ENCODE measurements at places on chromosomes 11 and 22.

DNA sequence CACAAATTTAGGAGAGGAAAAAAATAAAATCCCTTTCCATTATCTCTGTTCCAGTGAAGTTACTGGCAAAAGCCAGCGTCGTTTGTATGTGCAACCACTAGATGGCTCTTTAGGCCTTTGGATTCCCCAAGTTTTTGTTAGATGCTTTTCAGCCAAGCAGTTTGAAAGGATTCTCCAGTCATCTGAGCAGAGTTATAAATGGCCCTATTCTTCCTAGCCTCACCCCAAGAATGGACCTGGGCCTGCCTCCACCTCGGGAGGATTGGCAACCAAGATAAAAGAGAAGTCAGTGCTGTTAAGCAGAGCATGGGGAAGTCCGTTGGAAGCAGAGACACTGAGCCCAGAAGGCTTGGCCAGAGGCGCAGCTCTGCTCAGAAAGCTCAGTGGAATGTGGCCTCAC, 15.4 kb downstream of the FAM181B start:
- DNase-seq: peak; percentile 70

DNA sequence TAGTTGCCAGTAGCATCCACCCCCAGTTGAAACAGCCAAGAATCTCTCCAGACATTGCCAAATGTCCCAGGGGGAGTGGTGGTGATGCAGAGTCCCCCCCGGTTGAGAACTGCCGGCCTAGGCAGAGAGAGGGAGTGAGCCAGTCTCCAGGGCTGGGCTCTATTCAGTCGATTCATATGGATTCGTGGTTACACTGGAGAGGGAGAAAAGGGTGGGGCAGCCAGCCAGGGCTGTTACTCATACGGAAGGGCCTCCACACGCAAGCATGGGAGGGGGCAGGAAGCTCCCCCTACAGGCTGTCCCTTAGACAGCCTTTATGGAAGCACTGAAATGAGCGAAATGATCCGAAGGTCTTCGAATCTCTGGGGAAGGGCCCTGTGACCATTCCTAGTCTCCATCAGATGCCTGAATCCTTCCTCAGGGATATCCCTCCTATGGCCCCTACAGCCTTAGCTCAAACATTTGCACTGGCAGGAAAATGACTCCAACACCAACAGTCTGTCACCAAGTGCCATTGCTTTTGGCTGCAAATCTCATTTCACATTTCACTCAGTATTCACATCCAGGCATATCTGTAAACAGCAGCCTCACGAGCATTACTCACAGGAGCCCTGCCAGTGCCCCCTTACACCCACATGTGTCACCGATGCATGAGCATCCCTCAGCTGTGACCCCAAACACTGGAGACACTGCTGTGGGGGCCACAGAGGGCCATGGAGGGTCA, 18.4 kb upstream of the TLCD5 start:
- no peak for DNase-seq

GRCh38 chr22:39785232-39785631, 108.3 kb downstream of the ENTHD1 start:
- DNase-seq: no peak

DNA sequence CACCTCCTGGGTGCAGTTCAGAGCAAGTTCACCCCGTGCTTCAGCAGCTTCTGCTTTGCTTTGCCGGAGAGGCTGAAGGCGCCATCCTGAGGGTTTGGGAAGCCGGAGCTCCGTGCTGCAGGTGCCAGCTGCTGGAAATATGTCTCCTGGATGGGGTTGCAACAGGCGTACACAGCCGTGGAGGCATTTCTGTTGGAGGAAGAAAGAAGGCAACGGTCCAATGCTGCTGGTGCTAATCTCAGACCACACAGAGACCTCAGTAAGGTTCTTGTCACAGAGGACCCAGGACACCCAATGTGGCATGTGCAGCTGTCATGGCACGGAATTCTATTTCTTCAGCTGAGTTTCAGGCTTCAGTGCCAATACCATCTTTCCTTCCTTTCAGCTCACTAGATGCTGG, 24.2 kb downstream of the ASPHD2 start:
- no peak for DNase-seq

GRCh38 chr11:46149342-46149741, 28.1 kb upstream of the PHF21A start:
- no peak for DNase-seq

Data from retina (tissue), 1 donor.